ENCODE measurements at places on chromosomes 16 and 17.

- no peak for DNase-seq
Measured at GRCh38 chr16:23952128-23952970, 116.6 kb downstream of the PRKCB start.

DNA sequence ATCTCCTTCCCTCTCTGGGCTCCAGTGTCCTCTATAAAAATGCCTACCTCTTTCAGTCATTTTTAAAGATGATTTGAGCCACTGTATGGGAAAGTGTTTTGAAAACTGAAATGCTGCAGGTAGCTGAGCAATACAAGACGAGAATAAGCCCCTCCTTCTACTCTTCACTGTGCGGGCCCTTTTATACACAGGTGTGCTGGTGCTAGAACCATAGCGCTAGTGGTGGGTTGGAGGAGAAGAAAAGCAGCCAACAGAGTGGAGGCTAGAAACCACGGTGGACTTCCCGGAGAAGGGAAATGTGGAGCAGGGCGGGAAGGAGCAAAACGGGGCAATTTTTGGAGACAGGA is 58.2 kb upstream of the DLX4 start:
- no peak for DNase-seq

DNA sequence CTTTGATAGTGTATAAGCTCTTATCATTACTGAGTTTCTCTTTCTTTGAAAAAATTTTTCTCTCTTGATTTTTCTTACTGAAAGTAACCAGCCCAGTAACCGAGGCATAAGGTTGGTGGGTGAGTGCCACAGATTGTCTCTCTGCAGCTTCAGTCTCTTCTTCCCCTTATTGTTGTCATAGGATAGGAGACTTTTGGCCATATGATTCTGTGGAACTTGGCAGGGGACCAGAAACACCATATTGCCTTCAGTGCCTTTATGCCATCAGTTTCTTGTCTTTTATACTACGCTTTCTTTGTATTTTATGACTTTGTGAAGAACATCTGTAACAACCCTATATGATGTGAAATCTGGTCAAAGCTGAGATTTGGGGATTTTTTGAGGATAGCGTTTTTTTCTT is 341.6 kb upstream of the TBX2 start:
- no peak for DNase-seq

DNA sequence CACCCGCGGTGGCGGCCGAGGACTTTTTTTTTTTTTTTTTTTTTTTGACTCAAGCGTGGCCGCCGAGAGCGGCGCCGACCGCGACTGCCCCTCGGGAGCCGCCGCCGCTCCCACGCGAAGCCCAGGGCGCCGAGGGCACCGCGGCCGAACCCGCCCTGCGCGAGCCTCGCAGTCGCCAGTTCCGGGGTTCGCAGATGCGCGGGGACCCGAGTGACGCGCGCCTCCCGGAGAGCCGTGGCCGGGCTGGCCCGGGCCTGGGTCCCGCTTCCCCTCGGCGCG is 1.1 kb downstream of the METRNL start:
- no peak for DNase-seq

DNA sequence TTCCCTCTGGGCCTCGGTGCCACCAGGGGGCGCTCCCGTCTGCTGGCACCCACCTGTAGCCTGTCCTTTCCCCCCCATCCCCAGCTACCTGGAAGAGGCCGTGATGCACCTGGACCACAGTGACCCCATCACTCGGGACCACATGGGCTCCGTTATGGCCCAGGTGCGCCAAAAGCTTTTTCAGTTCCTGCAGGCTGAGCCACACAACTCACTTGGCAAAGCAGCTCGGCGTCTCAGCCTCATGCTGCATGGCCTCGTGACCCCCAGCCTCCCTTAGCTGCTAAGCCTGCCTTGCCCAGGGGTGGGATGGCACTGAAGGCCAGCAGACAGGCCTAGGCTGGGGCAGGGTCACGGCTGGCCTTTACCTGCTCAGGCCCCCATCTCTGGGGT is 818 bp upstream of the NRN1L start:
- peak; percentile 49 for DNase-seq

GRCh38 chr16:57807968-57808528 is 5.8 kb upstream of the KIFC3 start:
- peak; percentile 74 for DNase-seq

Data from T-helper 1 cell (primary cell).